ENCODE measurements at places on chromosomes 3 and 15. TPM values are rescaled to one million over a fixed set of nuclear protein-coding genes. Genes with fewer than 3 reads are reported as not detected.

GRCh38 chr3:126389112-126389793 is 5.5 kb upstream of the CFAP100 start:
- peak; percentile 97 for DNase-seq

DNA sequence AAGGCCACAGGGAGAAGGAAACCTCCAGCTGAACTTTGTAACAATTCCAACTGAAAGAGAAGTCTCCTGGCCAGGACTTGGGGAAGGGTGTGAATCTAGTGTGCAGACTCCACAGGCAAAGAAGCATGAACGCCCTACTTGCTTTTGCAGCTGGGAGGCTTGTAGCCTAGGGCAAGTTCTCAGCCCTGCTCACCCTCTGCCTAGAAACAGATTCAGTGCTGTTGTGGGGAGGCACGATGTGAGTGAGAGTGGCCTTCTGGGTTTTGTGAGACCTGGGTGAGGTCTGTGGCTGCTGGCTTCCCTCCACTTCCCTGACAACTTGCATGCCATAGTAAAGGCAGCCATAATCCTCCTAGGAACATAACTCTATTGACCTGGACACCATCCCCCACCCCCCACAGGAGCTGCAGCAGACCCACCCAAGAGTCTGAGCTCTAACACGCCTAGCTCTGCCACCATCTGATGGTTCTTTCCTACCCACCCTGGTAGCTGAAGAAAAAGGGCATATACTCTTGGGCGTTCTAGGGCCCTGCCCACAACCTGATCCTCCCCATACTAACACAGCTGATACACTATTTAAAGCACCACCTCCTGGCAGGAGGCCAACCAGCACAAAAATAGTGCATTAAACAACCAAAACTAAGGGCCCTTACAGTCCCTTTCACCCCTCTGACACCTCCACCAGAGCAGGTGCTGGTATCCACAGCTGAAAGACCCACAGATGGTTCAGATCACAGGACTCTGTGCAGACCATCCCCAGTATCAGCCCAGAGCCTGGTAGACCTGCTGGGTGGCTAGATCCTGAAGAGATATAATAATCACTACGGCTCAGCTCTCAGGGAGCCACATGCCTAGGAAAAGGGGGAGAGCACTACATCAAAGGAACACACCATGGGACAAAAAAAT is 426.5 kb downstream of the IGSF11 start:
- DNase-seq, result no peak

- DNase-seq, result no peak
These were observed 404.1 kb upstream of the ATP11B start for GRCh38 chr3:182389071-182389815.

DNA sequence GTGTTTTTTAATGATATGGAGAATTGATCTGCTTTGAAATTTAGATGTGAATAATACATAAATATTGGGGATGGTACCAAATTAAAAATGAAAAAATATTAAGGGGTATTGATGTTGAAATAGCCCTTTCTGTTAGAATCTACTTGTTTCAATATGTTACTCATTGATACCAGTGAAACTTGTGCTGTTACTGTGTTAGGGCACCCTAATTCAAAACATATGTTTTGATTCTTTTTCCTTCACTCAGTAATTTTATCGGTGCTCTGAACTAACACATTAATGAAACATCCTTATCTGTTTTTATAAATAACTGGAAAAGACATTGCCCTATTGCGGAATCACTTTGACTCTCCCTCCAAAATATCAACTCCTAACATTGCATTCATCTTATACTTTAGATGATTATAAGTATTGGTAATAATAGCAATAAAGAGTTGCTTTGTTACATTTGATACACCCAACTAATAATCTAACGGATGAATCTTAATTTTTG is 52.0 kb upstream of the CCNB2 start:
- no peak for DNase-seq

DNA sequence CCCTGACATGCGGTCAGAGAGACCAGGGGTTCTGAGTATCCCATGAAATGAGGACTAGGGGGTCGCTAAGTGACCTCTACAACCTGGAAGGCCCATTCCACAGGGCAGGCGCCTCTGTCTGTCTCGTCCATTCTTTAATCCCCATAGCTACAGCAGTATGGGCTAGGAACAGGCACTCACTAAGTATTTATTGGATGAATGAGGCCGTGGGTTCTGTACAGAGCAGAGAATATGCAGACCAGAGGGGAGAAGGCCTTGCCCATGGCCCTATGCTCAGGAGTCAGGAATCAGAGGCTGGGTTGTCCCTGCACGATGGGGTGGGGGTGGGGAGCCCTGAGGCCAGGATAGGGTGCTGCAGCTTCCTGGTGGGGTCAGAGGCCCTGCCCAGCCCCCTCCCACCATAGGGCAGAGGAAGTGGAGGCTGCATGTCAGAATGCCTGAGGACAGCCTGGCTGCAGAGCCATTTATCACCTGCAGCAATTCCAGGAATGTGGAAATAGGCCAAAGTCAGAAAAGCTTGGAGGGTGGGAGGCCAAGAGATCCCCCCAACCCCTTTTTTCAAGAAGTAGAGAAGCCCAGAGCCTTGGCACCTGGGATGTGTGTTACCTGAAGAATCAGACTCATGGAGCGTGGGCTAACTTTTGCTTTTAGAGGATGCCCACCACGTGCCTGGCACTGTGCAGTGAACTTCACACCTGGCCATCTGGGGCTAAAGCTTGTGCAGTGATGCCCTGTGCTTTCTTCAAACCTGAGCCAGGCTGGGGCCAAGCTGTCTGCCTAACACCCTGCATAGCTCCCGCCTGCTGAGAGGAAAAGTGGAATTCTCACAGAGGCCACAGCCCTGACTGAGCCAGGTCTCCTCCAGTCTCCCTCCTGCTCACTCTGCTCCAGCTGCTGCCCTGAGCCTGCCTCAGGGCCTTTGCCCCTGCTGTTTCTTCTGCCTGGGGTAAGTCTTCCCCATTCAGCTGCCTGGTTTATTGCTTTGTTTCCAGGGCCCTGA is 109.4 kb downstream of the WNT7A start:
- DNase-seq, result peak; percentile 75

GRCh38 chr15:32870240-32871033 is 152.6 kb downstream of the GREM1 start:
- DNase-seq, result no peak

DNA sequence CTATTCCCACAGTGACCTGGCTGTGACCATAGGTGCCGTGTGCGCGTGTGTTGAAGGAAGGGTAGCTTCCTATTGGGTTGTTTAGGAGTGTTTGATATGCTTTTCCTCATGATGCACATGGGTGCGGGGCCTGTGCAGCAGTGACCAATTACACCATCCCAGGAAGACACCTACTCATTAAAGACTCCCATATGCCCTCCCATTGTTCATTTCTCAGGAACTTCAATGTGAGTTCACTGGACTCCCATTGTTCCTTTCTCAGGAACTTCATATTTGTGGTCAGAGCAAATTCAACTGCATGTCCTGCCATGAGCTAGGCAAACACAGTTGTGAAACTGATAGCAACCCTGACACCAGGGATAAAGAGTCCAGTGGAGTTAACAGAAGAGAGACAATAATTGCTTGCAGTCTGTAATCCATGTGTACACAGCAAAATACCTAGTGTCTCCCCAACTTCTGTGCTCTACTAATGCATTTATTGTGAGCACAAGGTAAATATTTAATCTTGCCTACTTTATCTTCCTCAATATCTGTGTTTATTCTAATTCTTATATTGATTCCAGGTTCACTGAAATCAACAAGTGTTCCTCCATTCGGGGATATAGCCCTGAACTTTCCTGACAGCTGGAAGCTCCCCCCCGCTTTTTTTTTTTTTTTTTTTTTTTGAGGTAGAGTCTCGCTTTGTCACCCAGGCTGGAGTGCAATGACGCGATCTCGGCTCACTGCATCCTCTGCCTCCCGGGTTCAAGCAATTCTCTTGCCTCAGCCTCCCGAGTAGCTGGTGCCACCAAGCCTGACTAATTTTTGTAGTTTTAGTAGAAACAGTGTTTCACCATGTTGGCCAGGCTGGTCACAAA is 57.5 kb upstream of the GCNT3 start:
- DNase-seq, result no peak

DNA sequence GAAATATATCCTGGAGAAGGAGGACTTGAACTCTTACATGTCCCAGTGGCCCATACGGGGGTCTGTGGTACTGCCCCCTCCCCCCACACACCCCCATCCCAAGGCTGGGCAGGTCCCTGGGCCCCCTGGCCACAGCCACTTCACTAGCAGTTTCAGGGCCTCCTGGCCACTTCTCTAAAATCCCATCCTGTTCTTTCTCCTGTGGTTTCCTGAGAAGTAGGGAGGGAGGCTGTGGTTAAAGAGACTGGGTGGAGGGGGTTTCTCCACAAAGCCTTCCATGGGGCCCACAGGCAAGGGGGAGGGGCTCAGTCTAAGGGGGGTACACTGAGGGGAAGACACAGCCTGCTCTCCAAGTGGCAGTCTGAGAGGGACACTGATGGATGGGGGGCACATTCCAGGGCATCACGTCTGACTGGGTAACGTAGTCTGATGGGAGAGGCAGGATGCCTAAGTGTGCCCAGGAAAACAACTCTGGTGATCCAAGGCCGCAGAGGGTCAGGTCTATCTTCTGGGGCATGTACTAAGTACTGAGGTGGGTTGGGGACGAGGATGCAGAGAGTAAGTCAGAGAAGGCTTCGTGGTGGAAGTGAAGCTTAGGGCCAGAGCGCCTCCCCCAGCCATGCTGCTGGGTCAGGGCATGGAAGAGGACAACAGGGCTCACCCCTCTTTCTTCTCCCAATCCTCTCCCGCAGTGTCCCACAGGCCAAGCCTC is 48.0 kb upstream of the C15orf39 start:
- DNase-seq, result no peak

DNA sequence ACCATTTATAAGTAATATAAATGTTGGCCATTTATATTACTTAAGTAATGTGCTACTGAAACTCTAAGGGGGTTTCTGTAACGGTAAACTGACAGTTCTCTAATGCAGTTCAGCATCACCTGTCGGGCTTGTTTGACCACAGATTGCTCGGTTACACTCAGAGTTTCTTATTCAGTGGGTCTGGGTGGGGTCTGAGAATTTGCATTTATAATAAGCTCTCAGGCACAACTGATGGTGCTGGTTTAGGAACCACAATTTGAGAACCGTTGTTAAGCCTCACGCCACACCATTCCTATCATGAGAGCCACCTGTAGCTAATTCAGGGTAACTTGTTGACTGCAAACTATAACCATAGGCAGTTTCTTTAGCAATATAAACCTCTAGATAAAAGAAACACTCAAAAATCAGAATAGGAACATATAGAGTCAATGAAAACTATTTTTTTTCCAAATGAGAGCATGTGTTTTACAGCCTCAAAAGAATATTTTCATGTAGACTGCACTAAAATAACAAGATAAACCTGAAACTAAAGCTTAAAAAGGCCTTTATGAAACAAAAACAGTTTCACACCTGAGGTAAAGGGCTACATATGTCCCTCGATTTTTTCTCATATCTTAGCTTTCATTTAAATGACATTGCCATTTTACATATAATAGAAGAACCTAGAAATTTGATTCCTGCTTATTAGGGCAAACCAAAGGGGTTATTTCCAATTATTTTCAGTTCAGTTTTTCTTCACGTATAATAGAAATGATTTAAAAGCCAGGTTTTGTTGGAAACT is 604.8 kb downstream of the UNC13C start:
- DNase-seq, result no peak

- DNase-seq, result no peak
These were observed 797.3 kb downstream of the NAALADL2 start for GRCh38 chr3:175656461-175656860.

GRCh38 chr3:104578558-104578957 is 788.2 kb upstream of the ALCAM start:
- peak; percentile 47 for DNase-seq

GRCh38 chr3:144816323-144816722 is 844.7 kb downstream of the DIPK2A start:
- no peak for DNase-seq

- peak; percentile 55 for DNase-seq
These were observed 144.1 kb downstream of the FEZF2 start for GRCh38 chr3:62229211-62229610.

GRCh38 chr3:171480526-171480925 is 20.3 kb upstream of the TNIK start:
- DNase-seq, result no peak

DNA sequence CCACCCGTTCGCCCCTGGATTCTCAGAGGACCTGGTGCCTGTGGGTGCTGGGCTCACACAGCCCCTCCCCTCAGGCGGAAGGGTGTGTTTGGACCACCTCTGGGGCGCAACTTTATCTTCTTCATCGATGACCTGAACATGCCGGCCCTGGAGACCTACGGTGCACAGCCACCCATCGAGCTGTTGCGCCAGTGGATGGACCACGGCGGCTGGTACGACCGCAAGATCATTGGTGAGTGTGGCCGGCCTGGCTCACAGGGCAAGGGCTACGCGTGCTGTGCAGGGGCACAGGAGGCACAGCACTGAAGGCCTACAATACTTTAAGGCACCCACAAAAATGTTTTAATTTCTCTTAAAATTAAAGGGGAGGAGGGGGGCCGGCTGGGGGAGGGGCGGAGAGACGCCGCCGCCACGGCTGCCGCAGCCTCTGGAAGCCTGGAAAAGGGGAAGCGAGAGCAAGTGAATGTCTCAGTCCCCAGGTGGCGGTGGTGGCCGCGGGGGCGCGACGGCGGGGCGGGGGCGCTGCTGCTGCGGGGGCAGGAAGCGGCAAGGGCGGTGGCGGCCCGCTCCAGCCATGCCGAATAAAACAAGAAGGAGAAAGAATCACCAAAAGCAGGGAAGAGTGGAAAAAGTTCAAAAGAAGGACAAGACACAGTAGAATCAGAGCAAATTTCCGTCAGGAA is 56.8 kb downstream of the DNAH1 start:
- DNase-seq, result peak; percentile 70

DNA sequence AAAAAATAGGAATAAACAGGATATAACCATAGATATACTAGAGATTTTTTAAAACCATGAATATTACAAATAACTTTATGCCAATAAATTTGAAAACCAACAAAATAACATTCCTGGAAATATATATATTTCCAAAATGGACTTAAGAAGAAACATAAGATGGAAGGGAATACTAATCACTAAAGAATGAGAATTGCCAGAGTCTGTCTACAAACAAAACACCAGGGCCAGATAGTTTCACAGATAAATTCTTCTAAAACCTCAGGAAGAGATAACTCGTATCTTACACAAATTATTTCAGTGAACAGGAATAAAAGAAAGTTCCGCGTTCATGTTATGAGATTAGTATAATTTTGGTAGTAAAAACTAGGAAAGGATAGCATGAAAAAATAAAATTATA is 107.3 kb downstream of the HERC1 start:
- DNase-seq, result no peak

Gene VPS8
- 17.3 TPM for polyA plus RNA-seq

Gene SLC6A1
- 0.23 TPM for polyA plus RNA-seq

Gene PPP4R2
- 117 TPM for polyA plus RNA-seq

Gene PAQR5
- 8.7 TPM for polyA plus RNA-seq
